ENCODE measurements at places on chromosomes 3 and 15.
A peak's percentile ranks its signal among the peaks of the same experiment; 100 is the strongest.

GRCh38 chr3:136819392-136819730 lies 435 bp downstream of the SLC35G2 start:
- DNase-seq, result peak; percentile 52

- DNase-seq, result no peak
Observed at GRCh38 chr3:61646851-61647525, 85.6 kb downstream of the PTPRG start.

DNA sequence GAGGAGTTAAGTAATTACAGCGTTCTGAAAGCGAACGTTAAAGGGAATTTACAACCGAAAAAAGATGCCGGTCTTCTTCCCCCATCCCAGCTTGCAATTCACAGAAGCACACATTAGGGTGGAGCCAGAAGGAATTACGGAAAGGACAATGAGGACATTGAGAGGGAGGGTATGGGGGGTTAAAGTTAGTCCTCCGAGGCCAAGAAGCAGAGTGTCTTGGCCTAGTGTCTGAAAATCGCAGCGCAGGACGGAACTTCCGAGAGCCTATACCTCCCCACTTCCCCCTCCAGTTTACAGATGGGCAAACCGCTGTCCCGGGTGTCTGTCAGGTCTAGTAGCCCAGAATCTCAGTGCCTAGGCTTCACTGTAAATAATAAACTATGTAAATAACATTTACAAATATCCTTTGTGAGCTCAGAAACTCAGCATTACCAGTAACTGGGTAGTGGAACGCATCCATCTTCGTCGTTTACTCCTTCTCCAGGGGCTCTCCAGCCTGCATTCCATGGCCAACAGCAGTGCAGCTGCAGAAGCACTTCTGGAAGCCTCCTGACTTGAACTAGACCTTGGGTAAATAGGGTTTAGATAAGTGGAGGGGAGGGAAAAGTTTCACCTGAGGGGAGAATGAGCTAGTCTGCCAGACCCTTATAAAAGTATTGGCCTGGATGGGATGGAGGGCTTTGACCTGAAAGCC lies 922 bp downstream of the ADPRH start:
- no peak for DNase-seq

DNA sequence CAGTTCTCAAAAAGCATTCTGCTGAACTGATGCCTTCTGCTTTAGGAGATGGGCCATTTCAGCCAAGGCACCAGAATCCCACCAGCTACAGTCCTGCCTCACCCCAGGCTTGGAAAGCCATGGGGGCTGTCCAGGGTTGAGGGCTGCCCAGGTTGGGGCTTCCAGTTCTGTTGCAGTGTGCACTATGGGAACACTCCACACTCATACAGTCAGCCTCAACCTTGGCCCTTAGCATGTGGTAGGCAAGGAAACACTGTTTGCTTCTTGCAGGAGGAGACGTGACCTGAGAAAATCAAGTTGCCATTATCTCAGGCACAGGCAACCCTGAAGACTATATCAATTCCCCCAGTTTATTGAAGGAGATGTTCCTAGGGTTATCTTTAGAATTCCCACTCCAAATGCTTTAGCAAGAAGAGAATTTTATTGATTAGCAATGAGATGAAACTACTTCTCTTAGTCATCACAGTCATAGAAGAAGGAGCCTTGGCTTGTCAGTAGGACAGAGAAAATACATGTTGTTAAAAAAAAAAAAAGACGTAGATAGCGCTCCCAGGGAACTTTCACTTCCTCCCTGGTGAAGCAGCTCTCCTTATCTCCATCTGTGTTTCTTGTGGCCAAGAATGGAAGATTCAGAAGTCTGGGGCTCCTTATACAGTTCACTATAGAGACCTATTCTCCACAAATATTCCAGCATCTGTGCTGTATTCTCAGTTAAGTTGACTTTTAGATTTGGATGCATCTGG lies 38.3 kb upstream of the IL12A start:
- no peak for DNase-seq

DNA sequence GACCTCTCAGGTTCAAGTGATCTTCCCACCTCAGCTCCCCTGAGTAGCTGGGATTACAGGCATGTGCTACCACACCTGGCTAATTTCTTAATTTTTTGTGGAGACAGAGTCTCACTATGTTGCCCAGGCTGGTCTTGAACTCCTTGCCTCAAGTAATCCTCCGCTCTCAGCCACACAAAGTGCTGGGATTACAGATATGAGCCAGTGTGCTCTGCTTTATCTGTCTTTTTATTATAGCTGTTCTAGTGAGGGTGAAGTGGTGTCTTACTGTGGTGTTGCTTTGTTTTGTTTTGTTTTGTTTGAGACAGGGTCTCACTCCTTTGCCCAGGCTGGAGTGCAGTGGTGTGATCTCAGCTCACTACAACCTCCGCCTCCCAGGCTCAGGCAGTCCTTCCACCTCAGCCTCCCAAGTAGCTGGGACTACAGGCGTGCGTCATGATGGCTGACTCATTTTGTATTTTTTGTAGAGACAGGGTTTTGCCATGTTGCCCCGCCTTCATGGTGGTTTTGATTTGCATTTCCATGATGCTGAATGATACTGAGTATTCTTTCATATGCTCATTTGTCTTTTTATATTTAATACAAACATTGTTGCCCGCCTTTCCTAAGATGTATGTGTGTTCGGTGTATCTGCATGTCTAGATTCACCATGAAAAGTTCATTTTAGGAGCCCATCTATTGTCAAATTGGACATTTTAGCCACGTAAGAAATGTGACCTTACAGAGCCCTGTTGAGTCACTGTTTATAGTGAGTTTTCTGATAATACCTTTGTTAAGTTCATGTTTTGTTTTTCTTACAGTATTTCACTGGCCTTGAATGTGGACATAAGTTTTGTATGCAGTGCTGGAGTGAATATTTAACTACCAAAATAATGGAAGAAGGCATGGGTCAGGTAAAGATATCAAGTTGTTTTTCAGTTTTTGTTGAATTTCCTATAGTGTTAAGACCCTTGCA lies 80.6 kb downstream of the ARIH1 start:
- no peak for DNase-seq

- DNase-seq, result no peak
Observed at GRCh38 chr3:126551121-126551838, 7.5 kb downstream of the C3orf22 start.

GRCh38 chr15:95175914-95176658 lies 944.7 kb downstream of the MCTP2 start:
- no peak for DNase-seq

- no peak for DNase-seq
Observed at GRCh38 chr3:41126472-41126871, 72.8 kb upstream of the CTNNB1 start.

DNA sequence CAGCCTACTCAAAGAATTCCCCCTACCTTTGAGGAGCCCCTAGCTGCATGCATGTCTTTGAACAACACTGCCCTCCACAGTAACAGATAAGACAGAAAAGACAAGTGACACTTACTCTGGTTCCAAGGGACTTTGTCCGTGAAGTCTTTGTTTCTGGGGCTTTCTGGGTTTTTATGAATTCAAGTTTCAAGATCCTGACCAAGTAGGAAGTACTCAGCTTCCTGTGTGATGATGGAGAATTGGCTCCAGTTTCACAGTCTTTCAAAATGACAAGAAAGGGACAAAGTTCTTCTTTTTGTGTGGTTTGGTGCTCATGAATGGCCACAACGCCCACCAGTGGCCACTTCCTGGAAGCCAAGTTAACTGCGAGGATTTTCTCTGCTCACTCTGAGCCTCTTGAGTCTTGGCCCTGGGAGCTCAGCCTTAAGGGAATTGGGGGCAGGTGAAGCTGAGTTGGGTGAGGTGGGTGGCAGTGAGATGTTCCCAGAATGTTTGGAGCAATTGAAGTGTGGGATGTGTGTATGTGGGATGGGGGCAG lies at the start of gene CCR1:
Gene CCR1 (minus strand): TSS at position 147 of the 538 bp plus-strand sequence. CDS start 4,000 bp downstream, outside the sequence.
- DNase-seq, result peak; percentile 10

- no peak for DNase-seq
Observed at GRCh38 chr3:128388932-128389331, 77.8 kb downstream of the DNAJB8 start.

Measured in HTR-8/SVneo (cell line).